ENCODE measurements at places on chromosomes 1 and 21.

DNA sequence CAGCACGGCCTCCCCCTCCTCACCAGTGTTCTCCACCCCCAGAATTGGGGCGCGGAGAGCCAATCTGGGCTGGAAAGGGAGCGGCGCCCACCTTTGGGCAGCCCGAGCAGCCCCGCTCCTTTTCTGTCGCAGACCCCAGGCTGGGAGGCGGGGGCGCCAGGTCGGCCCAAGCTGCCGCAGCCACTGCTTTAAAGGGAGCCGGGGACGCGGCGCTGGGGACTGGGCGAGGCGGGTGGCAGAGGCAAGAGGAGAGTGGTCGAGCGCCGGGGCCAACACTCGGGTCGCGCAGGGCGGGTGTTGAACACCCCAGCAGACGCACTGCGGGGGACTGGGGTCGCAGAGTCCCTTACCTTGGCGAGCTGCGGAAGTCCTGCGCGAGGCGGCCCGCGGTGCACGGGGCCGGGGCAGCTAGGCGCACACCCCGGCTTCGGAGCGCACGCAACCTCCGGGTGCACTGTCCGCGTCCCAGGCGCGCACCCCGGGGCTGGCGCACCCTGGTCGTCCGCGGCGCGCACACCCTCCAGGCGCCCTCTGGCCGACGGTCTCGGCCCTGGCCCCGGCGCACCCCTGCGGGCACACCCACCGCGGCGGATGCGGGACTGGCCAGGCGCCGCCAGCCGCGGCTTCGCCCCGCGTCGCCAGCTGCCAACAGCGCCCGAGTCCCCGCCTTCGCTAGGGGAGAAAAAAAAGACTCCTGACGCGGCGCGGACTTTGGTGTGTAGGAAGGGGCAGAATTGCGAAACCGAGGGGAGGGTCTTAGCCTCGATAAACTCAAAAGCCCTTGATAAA lies at the start of gene KANK4:
KANK4 (minus strand) TSS at position 679 of the 789 bp plus-strand sequence. CDS start 37,870 bp downstream, outside the sequence.
- peak; percentile 31 for DNase-seq

DNA sequence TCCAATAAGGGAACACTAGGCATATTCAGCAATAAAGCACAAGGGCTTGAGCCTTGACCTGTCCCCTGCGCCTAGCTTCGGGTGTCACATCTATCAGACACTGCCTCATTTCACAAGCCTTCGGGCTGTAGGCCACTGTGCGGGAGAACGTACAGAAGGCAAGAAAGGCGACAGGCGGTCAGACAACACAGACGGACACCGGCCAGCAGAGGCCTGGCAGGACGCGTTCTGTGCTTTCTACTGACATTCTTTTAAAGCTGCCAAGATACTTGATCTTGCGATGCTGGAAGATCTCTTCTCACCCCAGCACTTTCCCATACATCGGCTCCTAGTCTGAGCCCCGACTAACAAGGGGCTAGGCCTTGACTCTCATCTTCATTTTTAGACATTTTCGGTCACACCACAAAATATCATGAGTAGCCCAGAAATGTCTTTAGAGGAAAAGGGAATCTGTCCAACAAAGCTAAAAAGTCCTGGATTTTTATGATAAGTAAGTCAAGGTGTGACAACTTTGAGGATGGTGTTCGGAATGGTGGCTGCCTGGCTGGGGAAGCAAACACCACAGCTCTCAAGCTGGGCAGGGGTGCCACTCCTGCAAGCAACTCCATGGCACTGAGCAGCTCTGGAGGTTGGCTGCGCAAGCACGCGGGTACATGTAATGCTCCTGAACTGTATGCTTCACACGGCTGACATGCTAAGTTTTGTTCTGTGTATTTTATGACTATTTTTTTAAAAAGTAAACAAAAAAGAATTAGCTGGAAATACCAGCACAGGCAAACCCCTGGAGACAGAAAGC lies 18.7 kb downstream of the RIPK4 start:
- no peak for DNase-seq

DNA sequence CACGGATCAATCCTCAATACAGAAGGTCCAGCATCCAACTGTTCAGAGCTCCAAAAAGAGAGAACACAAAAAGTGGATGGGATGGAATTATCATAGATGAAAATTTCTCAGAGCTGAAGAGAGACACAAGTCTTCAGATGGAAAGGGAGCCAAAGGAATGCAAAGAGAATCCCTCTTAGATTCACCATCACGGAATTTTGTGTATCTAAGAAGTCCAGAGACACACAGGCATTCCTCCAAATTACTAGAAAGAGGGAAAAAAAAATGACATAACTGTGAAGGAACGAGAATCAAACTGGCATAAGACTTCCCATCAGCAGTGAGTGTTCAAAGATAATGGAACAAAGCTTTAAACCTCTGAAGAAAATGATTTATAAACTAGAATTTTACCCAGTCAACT lies 101.2 kb downstream of the ZSCAN20 start:
- DNase-seq: no peak

- no peak for DNase-seq
Observed at GRCh38 chr1:64493831-64494230, 23.9 kb downstream of the CACHD1 start.

GRCh38 chr1:209534496-209535250 lies 48.8 kb upstream of the CAMK1G start:
- no peak for DNase-seq

DNA sequence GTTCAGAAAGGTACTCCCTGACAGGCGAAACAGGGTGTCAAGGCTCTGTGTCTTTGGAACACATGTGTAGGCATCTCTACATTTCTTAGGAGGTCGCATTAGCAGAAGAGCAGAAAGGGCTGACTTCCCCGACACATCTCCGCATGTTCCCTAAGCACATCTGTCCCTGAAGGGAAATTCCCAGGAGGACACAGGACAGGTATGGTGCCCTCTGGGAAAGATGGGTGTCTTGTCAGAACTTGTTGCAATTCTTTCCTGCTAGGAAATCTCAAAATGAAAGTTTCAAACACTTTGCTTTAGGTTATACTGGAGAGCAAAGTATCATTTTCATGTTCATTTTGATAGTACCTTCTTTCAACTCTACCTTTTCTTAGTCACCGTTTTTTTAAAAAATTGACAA lies 2.0 kb downstream of the DSCAM start:
- DNase-seq: no peak

- DNase-seq: no peak
Observed at GRCh38 chr1:3518256-3518655, 63.8 kb downstream of the ARHGEF16 start.

- no peak for DNase-seq
Observed at GRCh38 chr21:45401916-45402900, 2.8 kb upstream of the COL18A1 start.

GRCh38 chr1:39381839-39382238 lies 109.6 kb upstream of the BMP8A start:
- DNase-seq: no peak

DNA sequence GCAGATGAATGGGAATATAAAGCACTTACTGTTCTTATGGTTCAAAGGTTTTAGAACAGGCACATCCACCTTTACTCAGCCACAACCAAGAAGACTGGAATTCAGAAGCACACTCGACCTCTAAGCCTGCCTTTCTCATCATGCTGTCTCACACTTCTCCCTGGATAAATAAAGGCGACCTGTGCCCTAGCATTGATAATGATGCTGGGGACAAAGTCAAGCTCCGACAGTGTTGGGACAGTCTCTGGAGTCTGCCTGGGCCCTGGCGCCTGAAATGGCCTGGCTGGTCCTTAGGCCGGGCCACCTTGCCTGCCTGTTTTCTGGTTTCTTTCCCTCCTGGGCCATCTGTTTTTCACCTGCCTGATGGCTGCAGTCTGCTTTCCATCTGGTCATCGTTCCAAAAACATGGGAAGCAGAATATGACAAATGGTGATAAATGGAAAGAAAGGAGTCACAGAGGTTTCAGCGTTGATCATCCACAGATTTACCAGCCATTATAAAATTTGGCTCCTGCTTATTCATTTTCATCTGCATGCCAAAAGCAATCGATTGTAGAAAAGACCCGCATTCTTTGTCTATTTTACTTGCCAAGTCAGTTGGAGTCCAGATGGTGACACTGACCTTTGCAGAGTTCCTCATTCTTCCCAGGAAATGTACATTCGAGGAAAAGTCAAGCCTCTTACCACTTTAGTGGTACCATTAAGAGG lies 91.2 kb upstream of the KCNJ15 start:
- no peak for DNase-seq

DNA sequence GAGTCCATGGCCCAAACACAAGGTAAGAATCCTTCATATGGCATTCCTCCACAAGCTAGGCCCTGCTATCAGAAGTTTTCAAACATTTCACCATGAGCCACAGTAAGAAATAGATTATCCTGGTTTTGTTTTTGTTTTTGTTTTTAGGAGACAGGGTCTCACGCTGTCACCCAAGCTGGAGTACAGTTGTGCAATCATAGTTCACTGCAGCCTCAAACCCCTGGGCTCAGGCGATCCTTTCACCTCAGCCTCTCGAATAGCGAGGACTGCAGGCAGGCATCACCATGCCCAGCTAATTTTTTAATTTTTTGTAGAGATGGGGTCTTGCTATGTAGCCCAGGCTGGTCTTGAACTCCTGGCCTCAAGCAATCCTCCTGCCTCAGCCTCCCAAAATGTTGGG lies 218.8 kb downstream of the TOMM20 start:
- no peak for DNase-seq

GRCh38 chr1:1086911-1087341 lies 12.8 kb upstream of the RNF223 start:
- no peak for DNase-seq

GRCh38 chr1:202283991-202284390 lies 57.7 kb downstream of the UBE2T start:
- no peak for DNase-seq

DNA sequence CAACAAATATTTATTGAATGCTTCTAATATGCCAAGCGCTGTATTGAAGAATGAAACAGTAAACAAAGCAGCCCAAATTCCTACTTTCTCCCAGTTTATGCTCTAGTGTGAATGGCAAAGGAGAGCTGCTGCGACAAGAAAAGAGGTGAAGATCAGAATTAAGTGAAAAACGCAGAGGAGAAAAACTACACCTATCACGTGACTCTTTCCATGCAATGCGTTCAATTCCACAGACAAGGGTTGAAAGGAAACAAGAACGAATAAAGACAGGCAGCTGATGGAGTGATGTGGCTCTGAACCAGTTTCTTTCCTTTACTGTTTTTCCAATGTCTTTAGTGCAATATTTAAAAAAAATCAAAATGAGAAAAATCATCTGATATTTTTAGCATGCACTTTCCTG lies 23.6 kb downstream of the MT1HL1 start:
- no peak for DNase-seq

- no peak for DNase-seq
Observed at GRCh38 chr1:198677871-198678270, 39.0 kb downstream of the PTPRC start.

DNA sequence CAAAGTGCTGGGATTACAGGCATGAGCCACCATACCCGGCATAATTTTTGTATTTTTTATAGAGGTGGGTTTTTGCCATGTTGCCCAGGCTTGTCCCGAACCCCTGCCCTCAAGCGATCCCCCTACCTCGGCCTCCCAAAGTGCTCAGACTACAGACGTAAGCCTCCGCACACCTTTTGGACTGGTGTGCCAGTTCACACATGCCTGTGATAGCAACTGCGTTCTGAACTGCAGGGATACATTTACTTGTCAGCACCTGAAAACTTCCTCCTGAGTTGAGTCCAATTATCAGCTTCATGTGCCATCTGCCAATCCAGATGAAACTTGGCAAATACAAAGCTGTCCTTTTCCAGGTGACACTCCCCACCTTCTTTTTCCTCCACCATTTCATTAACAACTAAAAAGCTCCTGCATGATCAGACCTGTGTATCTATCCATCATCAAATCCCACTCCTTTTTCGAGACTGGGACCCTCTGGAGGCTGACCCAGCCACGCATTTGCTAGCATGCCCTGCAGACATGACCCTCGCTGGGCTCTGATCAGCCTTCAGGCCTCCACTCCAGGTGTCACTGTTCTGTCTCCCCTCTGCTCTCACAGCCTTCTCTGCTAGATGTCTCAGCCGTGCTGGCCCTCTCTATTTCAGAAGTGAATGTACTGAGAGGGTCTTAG lies 2.1 kb upstream of the DEGS1 start:
- no peak for DNase-seq

DNA sequence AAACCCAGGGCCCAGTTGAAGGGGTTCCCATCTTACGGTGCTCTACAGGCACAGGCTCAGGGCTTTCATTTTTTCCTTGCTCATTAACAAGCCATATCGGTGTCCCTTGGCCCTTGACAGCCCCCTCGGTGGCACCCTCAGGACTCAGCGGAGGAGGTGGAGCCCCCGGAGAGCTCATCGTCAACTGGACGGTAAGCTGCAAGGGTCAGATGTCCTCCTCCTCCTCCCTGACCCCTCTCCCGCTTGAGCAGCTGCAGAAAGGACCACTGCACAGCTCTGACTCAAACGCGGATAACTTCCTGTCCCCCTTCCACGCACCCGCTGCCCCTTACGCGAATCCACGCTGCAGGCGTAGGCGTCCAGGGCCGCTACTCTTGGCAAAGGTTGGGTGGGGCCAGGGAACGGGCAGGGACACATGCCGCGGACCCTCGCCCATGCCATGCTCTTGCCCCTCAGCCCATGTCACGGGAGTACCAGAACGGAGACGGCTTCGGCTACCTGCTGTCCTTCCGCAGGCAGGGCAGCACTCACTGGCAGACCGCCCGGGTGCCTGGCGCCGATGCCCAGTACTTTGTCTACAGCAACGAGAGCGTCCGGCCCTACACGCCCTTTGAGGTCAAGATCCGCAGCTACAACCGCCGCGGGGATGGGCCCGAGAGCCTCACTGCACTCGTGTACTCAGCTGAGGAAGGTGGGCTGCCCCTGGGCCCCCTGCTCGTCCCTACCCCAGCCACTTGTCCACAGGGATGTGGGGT lies 14.7 kb downstream of the TMEM81 start:
- no peak for DNase-seq

Measured in NCI-H345 (cell line).